ENCODE measurements at places on chromosomes 1 and 21.

DNA sequence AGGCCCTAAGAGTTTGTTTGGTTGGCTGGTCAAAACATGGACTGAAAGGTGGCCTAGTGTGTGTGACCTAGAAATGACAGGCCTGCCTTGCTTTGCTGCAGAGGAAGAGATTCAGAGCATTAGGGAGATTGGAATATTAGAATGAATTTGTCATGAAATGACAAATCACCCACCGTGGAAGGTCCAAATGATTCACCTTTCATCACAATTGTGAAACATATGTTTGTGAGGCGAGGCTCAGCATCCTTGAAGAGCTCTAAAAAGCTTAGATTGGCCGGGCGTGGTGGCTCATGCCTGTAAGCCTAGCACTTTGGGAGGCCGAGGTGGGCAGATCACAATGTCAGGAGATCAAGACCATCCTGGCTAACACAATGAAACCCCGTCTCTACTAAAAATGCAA lies 5.5 kb downstream of the LCE1B start:
- DNase-seq: no peak

DNA sequence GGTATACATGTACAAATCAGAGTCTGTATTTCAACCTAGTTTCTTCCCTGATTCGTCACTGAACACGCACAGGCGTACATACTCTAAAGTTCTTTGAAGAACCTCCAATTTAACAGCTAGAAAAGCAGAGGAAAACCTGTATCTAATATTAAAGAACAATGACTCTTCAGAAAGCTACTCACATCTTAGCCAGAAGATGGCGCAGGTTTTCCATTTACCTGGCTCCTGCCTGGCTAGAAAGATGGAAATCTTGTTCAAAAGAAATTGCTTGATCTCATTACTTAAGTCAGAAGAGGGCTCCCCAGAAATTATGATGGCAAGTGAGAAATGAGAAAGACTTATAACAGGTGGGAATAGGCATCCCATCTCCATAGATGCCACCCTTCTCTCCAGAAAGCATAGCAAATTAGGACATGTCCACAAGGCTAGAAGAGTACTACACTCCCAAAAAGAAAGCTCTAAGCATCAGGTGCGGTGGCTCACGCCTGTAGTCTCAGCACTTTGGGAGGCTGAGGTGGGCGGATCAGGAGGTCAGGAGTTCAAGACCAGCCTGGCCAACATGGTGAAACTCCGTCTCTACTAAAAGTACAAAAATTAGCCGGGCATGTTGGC lies 19.0 kb upstream of the L1TD1 start:
- DNase-seq: peak; percentile 22

- no peak for DNase-seq
These were observed 14.1 kb downstream of the ZBTB18 start for GRCh38 chr1:244065063-244065793.

- DNase-seq: peak; percentile 62
These were observed 26.8 kb upstream of the CRNN start for GRCh38 chr1:152440635-152441471.

DNA sequence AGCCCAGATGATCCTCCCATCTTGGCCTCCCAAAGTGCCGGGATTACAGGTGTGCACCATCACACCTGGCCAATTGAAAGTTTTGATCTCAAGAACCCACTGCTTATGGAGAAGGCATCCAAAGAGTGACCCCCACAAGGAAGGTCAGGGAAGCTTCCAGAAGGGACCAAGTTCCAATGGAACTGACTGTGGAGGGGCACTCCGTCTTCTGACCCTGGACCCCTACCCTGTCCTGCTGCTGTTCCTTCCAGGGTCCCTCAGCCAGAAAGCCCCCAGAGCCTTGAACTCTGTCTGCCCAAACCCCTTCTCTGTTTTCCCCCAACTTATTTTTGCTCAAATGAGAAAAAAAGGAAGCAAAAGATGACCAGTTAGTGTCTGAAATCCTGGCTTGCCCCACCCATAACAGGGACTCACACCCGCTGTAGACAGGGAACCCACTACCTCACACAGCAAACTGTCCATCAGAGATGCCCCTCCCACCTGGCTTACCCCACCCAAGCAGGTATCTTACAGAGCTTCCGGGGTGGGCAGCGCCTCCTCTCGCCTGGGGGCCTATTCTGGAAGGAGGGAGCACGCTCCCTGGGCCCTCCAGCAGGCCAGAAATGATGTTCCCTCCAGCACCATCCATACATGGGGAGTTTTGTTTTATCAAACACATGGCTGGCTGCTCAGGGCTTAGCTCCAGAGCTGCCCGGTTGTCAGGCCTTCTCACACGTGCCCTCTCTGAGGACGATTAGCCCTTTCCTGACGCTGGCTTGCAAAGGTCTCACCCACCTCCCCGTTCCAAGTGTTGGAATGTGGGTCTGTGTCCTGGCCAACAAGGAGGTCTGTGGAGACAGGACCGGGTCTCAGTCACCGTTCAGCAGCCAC lies 3.1 kb upstream of the WNT3A start:
- no peak for DNase-seq

DNA sequence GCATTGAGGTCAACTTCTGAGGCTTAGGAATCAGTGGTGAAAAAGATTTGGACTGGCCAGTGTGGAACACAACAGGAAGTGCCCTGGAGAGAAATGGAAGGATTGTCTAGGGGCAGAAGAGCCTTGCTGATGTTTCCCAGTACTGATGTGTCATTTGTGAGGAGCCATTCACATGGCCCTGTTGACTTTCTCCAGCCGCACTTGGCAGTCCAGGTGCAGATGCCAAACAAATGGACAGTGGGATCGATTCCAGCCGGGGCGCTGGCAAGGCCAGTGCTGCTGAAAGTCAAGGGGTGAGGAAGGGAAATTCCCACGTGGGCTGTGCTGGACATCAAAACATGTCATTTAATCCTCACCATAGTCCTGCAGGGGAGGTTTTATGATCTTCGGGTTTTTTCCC lies 4.9 kb upstream of the TRIM63 start:
- no peak for DNase-seq

- no peak for DNase-seq
These were observed 650 bp downstream of the PCNX2 start for GRCh38 chr1:233294913-233295236.

- no peak for DNase-seq
These were observed 68.2 kb upstream of the COL24A1 start for GRCh38 chr1:86224651-86225310.

- no peak for DNase-seq
These were observed 56.4 kb downstream of the DIP2A start for GRCh38 chr21:46515109-46515508.

DNA sequence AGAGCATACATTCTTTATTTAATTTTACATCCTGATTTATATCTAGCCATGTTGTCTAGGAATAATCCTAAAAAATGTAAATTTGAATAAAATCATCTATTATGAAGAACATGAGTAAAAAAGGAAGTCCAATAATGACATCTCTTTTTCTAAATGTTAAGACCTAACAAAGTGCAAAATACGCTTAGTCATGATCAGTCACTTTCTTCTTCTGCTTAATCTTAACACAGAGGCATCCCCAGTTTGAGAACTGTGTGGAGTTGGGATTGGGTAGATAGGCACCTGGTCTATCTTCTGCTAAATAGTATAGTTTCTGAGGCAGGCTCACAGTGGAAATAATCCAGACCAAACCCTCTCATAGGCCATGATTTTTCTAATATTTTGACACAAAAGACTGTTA lies 311.7 kb upstream of the LRRC7 start:
- no peak for DNase-seq

GRCh38 chr1:101683136-101683535 lies 313.6 kb downstream of the OLFM3 start:
- no peak for DNase-seq

DNA sequence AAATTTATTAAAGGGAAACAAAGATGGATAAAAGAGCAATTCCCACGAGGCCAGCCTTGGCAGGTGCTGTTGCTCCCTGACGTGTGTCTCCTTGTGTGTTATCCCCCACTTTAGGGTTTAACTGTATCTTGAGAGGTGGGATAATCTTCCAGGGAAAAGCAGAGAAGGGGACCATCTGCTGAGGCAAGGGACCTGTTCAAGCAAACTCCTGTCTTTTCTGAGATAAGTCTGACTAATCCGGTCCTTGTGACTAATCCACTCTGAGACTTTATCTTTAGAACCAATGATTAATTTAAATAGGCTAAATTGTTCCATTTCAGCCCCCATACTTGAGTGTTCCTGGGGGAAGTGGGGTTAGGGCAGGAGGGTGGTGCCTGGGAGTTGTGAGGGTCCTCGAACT lies 163.6 kb downstream of the CAMTA1 start:
- DNase-seq: no peak

DNA sequence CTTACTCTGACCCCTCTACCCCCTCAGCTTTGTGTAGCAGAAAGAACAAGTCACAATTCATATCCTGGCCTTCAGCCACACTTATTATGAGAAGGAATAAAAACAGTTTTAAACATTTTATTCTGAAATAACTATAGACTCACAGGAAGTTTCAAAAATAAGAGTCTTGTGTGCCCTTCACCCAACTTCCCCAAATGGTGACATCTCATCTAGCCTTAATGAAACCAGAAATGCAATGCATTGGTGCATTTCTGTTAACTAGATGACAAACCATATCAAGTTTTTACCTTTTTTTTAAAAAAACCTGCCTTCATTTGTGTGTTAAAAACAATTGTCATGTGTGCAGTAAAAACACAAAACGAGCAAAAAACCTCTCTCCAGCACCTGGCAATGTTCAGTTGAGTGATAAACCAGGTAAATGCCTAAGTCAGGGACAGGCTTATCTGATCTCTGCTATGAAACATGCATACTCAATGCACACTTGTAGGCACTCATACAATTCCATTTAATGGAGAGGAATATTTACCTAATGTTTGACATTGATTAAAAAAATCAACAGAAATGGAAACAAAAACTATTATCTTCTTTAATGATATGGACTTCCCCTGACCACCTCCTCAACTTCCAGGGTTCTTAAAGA lies 51.5 kb downstream of the SH3BGR start:
- no peak for DNase-seq

DNA sequence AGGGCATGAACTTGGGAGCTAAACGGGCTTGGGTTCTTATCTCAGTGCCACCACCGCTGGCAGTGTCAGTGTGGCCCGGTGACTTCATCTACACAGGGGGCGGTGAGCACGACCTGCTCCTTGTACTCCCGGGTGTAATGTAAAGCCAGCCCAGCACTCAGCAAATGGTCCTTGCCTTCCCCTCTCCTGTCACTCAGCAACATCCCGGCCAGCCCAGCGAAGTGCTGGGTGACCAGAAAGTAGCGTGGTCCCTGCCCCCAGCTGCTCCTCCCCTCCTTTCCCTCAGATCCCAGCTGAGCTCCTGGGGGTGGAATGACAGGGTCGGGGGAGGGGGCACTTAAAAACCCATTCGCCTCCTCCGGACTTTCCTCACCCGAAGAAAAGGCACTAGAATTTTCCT lies 7.2 kb downstream of the KCNN3 start:
- DNase-seq: no peak

GRCh38 chr1:153775458-153776327 lies 486 bp downstream of the SLC27A3 start:
- no peak for DNase-seq

GRCh38 chr1:4652631-4653327 lies 1.6 kb upstream of the AJAP1 start:
- no peak for DNase-seq

DNA sequence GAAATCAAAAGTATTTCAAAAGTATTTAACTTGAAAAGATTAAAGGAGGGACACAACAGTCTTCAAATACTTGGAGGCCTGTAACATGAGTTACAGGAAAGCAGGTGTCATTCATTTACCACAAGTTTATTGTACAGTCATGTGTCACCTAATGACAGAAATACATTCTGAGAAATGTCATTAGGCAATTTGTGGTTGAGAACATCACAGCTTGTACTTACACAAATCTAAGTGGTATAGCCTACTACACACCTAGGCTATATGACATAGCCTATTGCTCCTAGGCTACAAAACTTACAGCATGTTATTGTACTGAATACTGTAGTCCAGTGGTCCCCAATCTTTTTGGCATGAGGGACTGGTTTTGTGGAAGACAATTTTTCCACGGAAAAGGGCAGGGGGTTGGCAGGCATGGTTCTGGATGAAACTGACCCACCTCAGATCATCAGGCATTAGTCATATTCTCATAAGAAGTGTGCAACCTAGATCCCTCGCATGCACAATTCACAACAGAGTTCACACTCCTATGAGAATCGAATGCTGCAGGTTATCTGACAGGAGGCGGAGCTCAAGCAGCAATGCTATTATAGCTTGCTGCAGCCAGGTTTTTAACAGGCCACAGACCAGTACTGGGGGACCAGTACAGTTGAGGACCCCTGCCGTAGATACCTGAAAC lies 25.0 kb upstream of the PHTF1 start:
- no peak for DNase-seq

All from HS-27A (cell line).